Stimulated activated CD8-positive, alpha-beta memory T cell treated with anti-CD3 and anti-CD28 coated beads, Interleukin-7, amount 100 ng/mL, for 4 hours (primary cell): ENCODE measurements at places on chromosomes 5 and 9.

DNA sequence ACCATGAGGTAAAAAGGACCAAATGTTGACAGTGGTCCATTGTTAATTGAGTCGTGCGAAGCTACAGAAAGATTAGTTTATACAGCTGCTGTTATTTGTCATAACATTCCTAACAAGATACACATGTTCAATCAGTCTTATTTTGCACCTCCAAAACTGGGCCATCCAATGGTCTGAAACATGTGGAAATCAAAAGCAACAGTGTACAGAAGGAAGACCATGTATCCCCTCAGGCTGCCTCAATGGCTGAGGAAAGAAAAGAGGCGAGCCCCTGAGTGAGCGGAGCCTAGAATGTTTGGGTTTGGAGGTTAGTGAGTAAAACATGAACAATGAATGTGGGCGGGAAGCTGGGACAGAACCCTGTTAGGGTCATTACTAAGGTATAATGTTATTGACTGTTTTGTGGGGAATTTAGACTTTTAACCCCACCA, 35.6 kb downstream of the NFIB start:
- no peak for DNase-seq

DNA sequence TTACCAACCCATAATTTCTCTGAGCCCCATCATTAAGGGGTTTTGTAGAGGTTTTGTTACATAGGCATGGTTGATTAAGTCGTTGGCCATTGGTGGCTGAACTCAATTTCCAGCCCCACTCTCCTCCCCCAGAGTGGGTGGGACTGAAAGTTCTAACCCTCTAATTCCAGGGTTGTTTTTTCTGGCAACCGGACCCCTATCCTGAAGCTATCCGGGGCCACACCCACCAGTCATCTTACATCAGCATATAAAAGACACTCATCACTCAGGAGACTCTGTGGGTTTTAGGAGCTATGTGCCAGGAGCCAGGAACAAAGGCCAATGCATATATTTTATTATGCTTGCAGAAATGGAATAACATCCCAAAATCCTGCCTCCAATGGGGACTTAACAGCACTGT, 186.0 kb downstream of the NXNL2 start:
- no peak for DNase-seq

- no peak for DNase-seq
These were observed 41.3 kb upstream of the SEMA5A start for GRCh38 chr5:9587135-9587534.

DNA sequence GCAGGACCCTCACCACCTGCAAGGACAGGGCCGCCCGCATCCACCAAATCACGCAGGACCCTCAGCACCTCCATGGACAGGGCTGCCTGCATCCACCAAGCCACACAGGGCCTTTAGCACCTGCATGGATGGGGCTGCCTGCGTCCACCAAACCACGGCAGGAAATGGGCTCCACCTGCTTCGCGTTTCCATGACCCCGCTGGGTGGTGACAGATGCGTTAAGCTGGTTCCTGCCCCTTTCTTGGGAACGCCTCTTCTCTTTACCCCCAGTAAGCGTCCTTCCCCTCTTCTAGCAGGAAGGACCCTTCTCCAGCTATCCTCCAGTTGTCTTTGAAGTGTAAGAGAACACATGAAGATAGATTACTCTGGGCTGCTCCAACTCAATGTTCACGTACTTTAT, 13.5 kb downstream of the FBP1 start:
- DNase-seq = no peak

DNA sequence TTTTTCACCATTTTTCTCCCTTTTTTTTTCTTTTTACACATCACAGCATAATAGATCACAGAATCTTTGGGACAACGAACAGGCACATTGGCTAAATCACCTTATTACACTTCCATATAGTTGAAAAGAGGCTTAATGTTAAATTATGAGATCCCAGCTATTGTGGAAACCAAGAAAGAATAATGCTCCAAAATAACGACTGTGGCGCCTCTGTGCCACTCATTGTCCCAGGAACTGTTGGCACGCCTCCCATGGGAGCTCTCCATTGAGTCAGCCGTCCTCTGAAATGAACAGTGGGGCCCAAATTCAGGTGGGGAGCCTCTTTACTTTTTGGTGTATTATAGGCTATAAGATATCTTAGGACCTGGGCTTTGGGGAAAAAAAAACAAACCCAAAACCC, 82.2 kb upstream of the NFIB start:
- no peak for DNase-seq

DNA sequence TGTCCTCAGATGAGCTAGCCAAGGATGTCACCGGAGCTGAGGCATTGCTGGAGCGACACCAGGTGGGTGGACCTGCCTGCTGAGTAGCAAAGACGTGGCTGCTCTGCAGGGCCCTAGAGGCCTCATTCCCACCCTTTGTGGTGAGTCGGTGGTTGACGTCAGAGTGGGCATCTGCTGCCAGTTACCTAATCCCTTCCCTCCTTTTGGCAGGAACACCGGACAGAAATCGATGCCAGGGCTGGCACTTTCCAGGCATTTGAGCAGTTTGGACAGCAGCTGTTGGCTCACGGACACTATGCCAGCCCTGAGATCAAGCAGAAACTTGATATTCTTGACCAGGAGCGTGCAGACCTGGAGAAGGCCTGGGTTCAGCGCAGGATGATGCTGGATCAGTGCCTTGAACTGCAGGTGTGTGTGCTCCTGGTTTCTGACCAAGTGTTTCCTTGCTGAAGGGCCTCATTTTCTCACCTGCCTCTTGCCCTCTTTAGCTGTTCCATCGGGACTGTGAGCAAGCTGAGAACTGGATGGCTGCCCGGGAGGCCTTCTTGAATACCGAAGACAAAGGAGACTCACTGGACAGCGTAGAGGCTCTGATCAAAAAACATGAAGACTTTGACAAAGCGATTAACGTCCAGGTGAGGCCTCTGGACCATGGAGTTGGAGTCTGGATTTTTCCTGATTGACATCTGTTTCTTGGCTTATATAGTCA, 48.9 kb downstream of the DYNC2I2 start:
- DNase-seq = no peak
